ENCODE measurements at places on chromosomes 2 and 18.

DNA sequence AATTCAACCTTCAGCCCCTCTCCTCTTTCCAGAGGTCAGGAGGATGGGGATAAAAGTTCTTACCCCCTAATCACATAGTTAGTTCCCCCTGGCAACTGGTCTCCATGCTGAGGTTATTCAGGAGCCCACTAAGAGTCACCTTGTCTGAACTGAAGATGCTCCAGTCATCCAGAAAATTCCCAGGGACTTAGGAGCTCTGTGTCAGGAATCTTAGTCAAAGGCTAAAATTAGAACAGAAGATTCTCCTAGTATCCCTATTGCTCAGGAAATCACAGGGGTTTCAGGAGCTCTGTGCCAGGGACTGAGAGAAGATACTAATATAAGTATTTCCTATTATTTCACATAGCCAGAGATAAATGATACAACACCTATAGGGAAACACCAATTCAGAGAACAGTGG is 37.3 kb upstream of the LONRF2 start:
- DNase-seq, result no peak

DNA sequence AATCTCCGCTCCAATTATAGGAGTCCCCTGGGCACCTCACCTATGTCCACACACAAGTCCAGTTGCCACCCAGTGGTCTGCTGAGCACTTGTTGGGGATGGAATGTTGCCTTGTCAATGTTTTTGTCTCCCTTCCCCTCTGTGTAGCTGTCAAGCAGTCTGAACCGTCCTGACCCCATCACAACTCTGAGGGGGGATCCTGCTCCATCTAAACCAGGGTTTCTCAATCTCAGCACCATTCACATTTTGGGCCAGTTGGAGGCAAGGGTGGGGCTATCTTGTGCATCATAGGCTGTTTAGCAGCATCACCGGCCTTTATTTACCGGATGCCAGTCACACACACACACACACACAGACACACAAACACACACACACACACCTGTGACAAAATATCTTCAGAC is 53.0 kb downstream of the CYP26B1 start:
- DNase-seq, result no peak

- DNase-seq, result no peak
These were observed 3.1 kb upstream of the MATN3 start for GRCh38 chr2:20015482-20016083.

DNA sequence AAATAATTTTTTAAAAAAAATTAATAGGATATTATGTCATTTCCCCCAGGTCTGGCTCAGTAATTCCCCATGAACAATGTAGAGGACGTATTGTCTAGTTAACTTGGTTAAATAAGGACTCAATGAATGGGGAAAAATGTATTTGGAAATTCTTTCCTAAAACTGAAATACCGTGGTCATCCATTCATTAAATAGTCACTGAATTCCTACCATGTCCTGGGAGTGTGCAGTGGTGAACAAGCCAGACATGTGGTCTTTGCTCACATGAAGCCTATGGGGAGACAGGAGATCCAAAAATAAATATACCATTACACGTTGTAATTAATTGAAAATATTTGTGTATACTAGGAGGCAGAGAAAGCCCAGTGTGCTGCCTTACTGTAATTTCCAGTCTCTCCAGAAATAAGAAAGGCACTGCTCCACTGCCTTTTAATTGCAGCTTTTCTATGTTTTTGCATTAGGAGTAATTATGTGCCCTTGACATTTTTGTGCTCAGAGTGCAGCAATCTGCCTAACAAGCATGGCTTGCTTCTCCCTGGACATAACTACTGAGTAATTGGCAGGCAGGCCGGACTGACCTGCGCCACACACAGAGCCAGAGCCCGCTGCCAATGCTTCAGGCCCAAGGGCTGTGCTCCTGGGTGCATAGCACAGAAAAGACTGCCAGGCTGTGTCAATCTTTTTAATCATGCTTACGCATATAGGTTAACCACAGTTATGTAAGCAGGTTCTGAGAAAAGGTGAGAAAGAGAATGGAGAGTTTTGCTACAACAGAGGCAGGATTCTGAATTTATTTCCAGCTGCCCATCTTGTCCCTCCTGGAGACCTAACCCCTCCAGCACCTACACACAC is 22.2 kb upstream of the TTC39C start:
- DNase-seq, result no peak

- no peak for DNase-seq
These were observed 168.5 kb downstream of the CBLN2 start for GRCh38 chr18:72375618-72376017.

DNA sequence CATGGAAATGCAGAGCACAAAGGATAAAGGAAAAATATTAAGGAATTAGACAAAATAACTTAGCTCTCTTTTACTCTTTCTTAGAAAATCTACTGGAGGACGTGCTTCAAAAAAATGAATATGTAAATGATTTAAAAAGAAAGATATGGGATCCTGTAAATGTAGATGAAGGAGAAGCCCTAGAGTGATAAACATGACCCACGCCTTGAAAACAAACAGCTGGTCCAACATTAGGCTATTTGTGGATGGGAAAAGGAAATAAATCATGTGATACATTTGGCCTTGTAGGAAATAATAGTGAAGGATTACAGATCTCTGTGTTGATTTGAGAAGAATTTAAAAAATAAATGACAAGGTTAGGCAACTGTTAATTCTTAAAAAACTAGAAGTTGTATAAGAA is 492.1 kb upstream of the SLC39A10 start:
- DNase-seq, result no peak

- DNase-seq, result no peak
These were observed 18.6 kb downstream of the ST6GAL2 start for GRCh38 chr2:106867196-106867953.

DNA sequence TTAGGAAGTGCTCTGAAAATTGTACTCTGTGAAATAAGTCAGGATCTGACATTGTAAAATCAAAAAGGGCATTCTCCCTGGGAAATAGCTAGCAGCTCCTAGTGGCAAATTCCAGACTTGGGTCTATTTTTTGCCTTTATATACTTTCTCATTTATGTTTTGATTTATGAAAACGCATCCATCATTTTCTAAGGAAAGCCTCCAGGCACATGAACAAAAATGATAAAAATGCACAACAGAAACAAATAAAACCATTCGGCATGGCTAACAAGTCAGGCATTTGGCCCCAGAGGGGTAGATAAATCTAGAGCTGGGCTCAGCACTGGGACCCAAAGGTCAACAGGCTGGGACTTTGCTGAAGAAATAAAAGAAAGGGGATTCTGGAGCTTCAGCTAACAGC is 167.0 kb downstream of the BCL11A start:
- no peak for DNase-seq

- no peak for DNase-seq
These were observed 19.7 kb upstream of the DNMT3A start for GRCh38 chr2:25361261-25362048.

DNA sequence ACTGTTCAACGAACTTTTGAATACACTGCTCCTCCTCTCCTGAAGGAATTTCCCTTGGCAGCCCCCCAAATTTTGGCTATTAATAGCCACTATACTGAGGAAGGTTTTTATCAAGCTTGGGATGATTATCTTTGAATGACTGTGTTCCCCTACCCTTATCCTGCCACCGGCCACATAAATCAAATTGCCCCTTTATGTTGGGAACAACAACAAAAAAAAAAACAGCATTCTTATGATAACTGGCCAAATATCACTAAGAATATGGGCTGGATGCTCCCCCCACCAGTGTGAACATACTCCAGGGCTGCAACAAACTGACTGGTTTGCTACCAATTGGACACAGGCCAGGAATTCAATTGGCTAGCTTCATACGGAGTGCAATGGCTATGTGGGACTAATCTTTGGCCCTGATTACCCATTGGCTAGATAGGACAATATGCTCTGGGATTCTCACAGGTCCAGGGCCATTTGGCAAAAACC is 20.6 kb downstream of the DUSP11 start:
- no peak for DNase-seq

GRCh38 chr18:23938043-23938756 is 76.4 kb upstream of the TTC39C start:
- DNase-seq, result no peak

DNA sequence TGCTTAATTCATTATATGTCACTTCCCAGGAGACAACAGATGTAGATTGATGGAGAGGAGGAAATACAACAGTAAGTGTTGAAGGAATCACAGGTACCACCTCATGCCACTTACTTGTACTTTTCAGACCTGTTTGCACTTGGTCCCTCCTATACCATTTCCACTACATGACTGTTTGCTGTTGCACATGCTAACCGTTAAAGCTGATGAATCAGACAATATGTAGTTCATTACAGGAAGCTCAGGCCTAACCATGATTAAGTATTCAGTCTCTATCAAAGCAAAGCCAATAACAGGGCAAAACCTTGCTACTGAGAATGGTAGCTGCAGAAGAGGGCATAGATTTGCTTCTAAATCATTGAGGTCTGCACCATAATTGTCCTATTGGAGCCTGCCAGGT is 30.2 kb upstream of the GRP start:
- no peak for DNase-seq
